ENCODE measurements at places on chromosomes 7 and 10. TPM values are rescaled to one million over a fixed set of nuclear protein-coding genes. Genes with fewer than 3 reads are reported as not detected.

Gene CDK14
- polyA plus RNA-seq: 15.3 TPM

Gene TRPV5
- not detected for polyA plus RNA-seq

Gene AKR1C8
- polyA plus RNA-seq: 0.16 TPM

Gene COBL
- polyA plus RNA-seq: 94.2 TPM

Gene ATG9B
- polyA plus RNA-seq: 1.4 TPM

Gene CALHM2
- polyA plus RNA-seq: 18.9 TPM

Gene SUN3
- not detected for polyA plus RNA-seq

Gene ELFN1
- polyA plus RNA-seq: 6.7 TPM

Gene MEIG1
- polyA plus RNA-seq: 0.56 TPM

Gene CYP2C18
- polyA plus RNA-seq: 0.10 TPM

GRCh38 chr7:100444311-100445278, 8.3 kb upstream of the PPP1R35 start:
- peak overlapping the region; percentile 79 for H3K27ac ChIP-seq
- no peak overlapping the region for H3K4me3 ChIP-seq
- H3K27me3 ChIP-seq: no peaks in the 10 kb centered on the region
- peak; percentile 71 for DNase-seq
- H3K36me3 ChIP-seq: no peaks in the 10 kb centered on the region
- H3K4me1 ChIP-seq: peaks cover 15% of the 10 kb centered on the region

GRCh38 chr10:22489467-22489866, 144.2 kb downstream of the SPAG6 start:
- H3K4me1 ChIP-seq: no peaks in the 10 kb centered on the region
- DNase-seq: no peak
- H3K4me3 ChIP-seq: no peak overlapping the region
- no peaks in the 10 kb centered on the region for H3K27me3 ChIP-seq

DNA sequence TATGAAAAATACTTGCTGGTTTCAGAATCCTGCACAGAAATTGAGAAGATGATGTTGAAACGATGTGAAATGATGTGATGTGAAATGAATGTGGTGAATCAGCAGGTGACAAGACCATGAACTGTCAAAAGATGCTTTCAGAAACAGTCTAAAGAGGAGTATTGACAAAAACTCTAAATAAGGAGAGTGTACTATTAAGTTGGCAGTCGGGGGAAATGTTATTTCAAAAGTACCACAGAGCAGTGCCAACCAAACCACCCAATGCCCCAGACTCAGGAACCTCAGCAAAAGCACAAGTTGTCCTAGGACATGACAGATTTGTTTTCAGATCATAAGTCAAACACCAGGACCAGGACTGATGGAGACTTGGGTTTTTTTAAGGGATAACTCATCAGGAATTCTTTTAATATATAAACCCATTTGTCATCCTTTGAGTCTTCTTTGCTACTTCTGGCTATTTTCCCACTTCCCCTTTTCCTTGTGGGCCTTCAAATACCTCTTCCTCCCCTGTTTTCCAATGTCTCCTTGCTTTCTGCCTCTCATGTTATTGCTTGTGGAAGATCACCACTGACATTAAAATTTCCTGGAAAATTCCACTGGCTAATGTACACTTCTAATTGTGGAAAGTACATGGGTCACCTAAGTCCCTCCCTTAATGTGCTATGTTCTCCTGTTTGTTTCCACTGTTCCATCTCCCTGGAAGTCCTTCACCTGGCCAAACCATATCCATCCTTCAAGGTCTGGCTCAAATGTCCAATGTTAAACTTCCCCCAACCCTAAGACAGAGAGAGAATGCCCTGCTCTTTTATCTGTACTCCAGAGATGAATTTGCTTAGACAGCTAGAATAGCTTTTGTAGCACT, 10.2 kb upstream of the PPP1R3C start:
- H3K27ac ChIP-seq: no peak overlapping the region
- no peak overlapping the region for H3K4me3 ChIP-seq
- DNase-seq: peak; percentile 21
- no peaks in the 10 kb centered on the region for H3K27me3 ChIP-seq
- H3K36me3 ChIP-seq: no peaks in the 10 kb centered on the region
- H3K4me1 ChIP-seq: no peaks in the 10 kb centered on the region

- no peak for DNase-seq
- peaks cover 30% of the 10 kb centered on the region for H3K4me1 ChIP-seq
- H3K36me3 ChIP-seq: peaks cover 38% of the 10 kb centered on the region
- no peak overlapping the region for H3K4me3 ChIP-seq
Measured at GRCh38 chr10:80487791-80488538, 33.9 kb downstream of the TSPAN14 start.

DNA sequence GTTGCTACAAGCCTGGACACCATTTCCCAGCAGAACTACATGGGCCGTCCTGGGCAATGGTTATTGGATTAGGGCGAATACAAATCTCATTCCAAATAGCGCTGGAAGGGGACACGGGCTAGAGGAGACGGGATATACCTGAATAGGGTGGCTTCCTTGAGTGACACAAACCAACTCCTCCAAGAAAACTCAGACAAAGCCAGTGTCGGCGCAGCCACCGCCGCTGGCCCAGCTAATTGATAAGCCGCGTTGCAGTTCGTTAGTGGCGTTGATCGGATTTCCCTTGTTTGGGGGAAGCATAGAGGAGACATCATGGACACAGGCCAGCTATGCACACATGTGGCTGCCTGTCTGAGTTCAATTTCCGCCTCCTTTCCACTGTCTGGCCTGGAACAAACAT, 55.7 kb downstream of the EBF3 start:
- H3K27me3 ChIP-seq: no peaks in the 10 kb centered on the region
- no peak for DNase-seq
- H3K4me1 ChIP-seq: peaks cover 45% of the 10 kb centered on the region
- H3K27ac ChIP-seq: no peak overlapping the region
- no peak overlapping the region for H3K4me3 ChIP-seq

GRCh38 chr10:114329634-114330365, 74.5 kb downstream of the AFAP1L2 start:
- peaks cover 24% of the 10 kb centered on the region for H3K36me3 ChIP-seq
- peaks cover 62% of the 10 kb centered on the region for H3K4me1 ChIP-seq
- peak; percentile 63 for DNase-seq
- no peaks in the 10 kb centered on the region for H3K27me3 ChIP-seq

DNA sequence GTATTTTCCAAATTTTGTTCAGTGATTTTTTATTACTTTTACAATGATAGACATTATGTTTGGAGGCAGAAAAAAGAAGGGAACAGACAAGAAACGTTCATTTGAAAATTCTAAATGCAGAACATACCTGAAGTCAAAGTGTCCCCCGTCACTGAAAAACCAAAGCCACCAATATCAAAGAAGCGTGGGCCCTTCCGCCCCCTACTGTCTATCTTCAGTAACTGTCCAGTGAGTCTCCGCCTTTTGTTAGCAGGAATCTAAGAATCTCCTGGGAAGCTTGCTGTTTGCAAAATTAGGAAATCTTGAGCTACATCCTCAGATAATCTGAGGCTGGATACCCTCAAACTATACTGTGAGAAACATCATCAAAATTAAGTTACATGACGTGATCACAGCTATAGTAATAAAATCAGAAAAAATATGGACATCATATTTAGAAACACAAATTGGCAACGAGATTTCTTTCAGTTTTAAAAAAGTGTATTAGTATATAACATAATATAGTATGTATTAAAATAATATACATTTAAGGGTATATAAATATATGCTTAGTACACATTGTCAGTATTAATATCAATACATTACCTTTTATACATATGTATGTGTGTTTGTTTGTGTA, 169.3 kb upstream of the AKR1E2 start:
- H3K27ac ChIP-seq: no peak overlapping the region
- peaks cover 6% of the 10 kb centered on the region for H3K4me1 ChIP-seq
- DNase-seq: peak; percentile 82
- H3K36me3 ChIP-seq: no peaks in the 10 kb centered on the region

DNA sequence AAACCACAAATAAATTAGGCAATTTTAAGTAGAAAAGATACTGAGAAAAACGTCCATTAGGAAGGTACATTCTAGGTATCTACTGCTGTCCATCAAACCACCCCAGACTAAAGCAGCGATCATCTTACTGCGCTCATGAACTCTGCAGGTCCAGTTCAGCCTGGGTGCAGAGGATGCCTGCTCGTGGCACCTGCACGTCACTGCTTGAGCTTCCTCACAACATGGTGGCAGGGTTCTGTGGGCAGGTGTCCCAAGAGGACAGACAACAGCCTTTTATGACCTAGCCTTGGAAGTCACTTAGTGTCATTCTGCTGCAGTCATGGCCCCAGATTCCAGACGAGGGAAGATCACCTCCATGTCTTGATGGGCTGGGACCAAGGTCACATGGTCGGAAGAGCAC, 93.4 kb downstream of the MICALL2 start:
- no peak for DNase-seq
- H3K27ac ChIP-seq: no peak overlapping the region
- no peak overlapping the region for H3K4me3 ChIP-seq
- peaks cover 56% of the 10 kb centered on the region for H3K27me3 ChIP-seq

- no peaks in the 10 kb centered on the region for H3K27me3 ChIP-seq
- peaks cover 4% of the 10 kb centered on the region for H3K36me3 ChIP-seq
- H3K4me3 ChIP-seq: no peak overlapping the region
Measured at GRCh38 chr10:112713411-112713810, 236.6 kb upstream of the TCF7L2 start.

DNA sequence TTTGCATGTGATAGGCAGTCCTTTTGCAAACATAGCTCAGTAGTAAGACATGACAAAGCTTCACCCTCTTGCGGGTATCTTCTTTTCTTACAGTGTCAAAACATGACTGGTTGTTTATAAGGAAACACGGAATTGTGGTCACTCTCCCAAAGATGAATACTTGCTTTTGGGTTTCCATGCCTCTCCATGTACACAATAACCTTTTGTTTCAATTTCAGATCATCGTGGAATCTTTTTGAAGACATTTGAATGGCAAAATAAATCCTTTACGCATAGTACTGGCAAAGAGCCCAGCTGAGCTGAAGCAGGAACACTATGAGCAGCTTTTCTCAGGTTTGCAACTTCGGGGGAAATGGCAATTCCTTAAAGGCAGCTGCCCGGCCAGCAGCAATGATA, 156.8 kb upstream of the FRMD4A start:
- H3K36me3 ChIP-seq: no peaks in the 10 kb centered on the region
- no peak for DNase-seq
- H3K4me3 ChIP-seq: no peak overlapping the region
- no peaks in the 10 kb centered on the region for H3K4me1 ChIP-seq

- no peaks in the 10 kb centered on the region for H3K27me3 ChIP-seq
- no peak overlapping the region for H3K27ac ChIP-seq
- no peaks in the 10 kb centered on the region for H3K4me1 ChIP-seq
- DNase-seq: no peak
- H3K4me3 ChIP-seq: no peak overlapping the region
Measured at GRCh38 chr7:51060536-51060935, 256.1 kb downstream of the COBL start.

DNA sequence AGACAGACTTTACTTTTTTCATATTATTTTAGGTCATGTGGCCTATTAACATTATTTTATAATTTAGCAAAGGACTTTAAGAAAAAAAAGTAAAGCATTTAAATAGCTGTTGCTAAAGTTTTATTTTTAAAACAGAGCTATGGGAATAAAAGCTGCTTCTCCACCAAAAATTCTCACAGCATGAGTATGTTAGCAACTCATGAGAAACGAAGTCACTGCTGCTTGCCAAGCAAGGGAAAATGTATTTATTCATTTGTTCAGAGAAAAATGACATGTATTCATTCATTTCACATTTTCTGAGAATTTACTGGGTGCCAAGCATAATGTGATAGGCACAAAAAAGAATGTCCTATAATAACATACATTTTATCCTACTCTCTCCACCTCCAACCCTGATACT, 5.1 kb downstream of the LRRC72 start:
- H3K27me3 ChIP-seq: no peaks in the 10 kb centered on the region
- H3K4me1 ChIP-seq: no peaks in the 10 kb centered on the region
- DNase-seq: peak; percentile 26
- H3K36me3 ChIP-seq: no peaks in the 10 kb centered on the region
- H3K4me3 ChIP-seq: no peak overlapping the region

GRCh38 chr7:277228-277627, 12.7 kb upstream of the FOXL3 start:
- no peak overlapping the region for H3K4me3 ChIP-seq
- peaks cover 17% of the 10 kb centered on the region for H3K27me3 ChIP-seq
- H3K4me1 ChIP-seq: no peaks in the 10 kb centered on the region
- H3K36me3 ChIP-seq: no peaks in the 10 kb centered on the region
- H3K27ac ChIP-seq: no peak overlapping the region
- DNase-seq: no peak

- H3K27ac ChIP-seq: peak overlapping the region; percentile 88
- peak; percentile 77 for DNase-seq
Measured at GRCh38 chr10:125023862-125024496, 82.1 kb downstream of the ZRANB1 start.

DNA sequence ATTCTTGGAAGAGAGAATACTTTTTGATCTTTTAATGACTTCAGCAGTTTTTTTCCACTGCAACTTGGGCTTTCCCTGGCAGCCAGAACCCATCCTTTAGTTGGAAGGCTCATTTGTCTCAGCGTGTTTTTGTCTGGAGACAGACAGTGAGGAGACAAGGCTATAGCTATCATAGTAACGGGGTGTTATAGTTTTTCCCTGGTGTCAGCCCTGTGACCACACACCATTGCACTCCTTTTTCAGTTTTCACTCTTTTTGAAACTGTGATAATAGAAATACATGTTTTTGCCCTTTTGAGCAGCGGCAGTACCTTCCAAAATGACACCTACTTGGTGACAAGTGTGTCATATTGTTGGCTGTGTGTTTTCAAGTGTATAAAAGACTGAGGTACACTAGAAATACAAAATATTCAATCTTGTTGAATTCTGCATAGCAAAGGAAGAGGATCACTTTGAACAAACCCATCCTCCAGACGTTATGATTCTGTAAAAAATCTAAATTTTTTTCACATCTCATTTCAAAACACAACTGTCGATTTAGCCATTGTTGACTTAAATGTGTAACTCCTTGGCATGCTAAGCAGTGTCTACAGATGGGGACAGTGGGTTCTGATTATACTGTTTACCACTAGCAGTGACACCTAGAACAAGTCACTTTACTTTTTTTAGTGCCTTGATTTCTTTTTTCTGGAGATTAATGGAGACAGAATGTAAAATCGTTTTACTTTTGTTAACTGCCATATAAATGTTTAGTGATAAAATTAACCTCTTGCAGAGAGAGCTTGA, 130.1 kb downstream of the EXOC4 start:
- H3K27me3 ChIP-seq: no peaks in the 10 kb centered on the region
- peak; percentile 55 for DNase-seq
- no peaks in the 10 kb centered on the region for H3K4me1 ChIP-seq
- no peaks in the 10 kb centered on the region for H3K36me3 ChIP-seq
- H3K4me3 ChIP-seq: no peak overlapping the region
